ENCODE measurements at places on chromosomes 2 and 18.

DNA sequence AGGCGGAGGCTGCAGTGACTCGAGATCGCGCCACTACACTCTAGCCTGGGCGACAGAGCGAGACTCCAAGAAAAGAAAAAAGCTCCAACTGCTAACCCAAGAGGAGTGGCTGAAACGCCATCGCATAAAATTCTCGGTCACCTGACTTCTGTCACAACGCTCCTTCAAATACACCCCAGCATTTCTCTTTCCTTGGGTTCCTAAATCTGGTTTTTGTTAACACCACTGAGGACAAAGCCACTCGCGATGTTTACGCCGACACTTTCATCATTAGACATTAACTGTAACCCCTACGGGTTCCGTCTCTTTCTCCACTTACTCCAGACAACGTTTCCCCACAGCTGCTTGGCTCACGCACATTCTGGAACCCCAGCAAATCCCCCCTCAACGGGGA is 679 bp downstream of the CLK1 start:
- no peak for DNase-seq

DNA sequence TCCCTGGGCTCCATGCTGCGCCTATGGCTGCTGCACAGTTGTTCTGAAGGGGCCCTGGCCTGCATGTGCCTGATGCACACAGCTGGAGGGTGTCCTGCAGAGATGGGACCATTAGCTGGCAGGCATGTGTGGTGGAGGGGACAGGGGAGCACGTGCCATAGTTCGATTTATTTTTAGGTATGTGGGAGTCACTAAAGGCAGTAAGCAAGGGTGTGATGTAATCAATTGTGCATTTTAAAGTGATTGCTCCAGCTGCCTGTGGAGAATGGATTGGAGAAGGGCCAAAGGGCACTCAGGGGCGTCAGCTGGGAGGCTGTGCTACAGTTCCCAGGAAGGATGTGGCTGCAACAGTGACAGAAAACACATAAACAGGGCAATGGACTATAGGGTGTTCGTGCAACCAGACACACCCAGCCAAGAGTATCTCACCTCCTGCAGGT is 205.1 kb downstream of the ARL4C start:
- no peak for DNase-seq

DNA sequence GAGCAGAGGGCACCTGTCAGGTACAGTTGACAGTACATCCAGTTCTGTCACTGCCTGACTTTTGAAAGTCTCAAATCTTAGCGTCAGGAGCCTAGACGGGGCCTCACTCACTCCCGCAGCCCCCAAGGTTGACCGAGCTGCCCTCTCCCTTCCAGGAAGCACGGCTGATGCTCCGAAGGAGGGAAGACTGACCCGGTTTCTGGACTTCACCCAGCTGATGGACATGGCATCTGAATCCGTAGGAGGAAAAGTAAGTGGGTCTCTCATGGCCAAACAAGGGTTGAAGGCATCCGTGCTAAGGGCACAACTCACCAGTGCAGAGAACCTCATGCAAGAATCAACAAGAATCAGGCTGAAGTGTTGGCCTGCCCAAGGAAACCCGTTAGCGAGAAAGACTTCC is 12.9 kb downstream of the ALLC start:
- no peak for DNase-seq

DNA sequence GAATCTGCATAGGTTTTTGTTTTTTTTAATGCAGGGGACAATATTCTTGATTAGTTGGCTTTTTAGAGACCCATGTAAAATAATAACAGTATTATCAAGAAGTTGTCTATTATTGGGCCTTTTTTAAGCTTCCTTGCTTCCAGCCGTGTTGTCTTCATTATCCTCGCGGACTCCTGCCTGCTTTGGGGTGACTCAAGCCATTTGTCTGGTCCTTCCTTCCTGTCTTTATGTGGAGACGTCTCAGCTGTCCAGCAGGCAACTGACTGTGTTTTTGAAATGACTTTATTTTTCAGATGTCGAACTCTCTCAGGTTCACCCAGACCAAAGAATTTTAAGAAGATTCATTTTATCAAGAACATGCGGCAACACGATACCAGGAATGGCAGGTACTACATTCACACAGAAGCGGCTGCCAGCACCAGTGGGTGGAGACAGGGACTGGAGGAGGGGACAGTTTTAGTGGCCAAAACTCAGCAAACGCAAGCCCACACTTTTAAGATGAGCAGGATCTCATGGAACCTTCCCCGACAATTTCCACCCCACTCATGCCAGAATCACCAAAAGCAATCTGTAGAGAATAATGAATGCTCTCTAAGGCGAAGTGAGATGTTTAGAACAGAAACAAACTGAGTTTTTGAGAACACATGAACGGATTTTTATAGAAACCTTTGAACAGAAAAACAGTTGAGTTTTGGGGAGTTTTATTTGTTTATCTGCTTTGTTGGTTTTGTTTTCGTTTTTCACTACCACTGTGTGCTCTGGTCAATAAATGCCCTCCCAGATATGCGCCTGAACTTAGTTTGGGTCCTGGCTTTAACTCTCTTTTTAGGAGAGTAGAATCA is 59.1 kb downstream of the CABLES1 start:
- no peak for DNase-seq

- DNase-seq, result no peak
These were observed 10.7 kb upstream of the TAF1B start for GRCh38 chr2:9832586-9832985.

DNA sequence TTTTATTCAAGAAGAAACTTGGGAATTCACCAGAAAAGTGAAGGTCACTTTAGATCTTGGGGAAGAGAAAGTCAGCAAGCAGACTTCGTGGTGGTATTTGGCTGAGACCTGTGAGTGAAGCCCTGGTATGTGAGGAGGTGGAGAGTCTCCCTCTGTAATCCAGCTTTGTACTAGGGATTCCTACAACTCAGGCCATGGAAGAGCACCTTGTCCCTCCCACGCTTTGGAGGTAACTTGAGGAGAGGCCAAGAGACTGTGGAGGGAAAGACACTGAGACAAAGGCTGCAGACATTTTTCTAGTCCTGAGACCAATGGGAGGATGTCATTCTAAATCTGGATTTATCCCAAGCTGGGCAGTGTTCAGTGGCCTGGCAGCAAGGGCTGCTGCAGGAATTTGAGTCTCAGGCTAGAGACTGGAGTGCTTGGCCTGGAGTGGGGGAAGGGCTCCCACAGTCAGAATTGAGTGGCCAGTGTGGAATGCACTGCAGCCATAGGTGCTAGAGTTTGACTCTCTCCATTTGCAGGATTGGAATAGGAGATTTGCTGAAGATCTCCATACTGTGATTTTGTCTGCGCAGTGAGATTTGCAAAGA is 219.0 kb downstream of the ACTR3 start:
- DNase-seq, result no peak

- DNase-seq, result no peak
These were observed 202.3 kb downstream of the DLGAP1 start for GRCh38 chr18:4252829-4253228.

GRCh38 chr2:10103179-10103578 is 19.4 kb upstream of the RRM2 start:
- no peak for DNase-seq

- no peak for DNase-seq
These were observed 164.6 kb downstream of the SEPTIN10 start for GRCh38 chr2:109448946-109449788.

GRCh38 chr2:98091738-98092137 is 4.8 kb downstream of the VWA3B start:
- no peak for DNase-seq

Data from activated naive CD4-positive, alpha-beta T cell (primary cell).